ENCODE measurements at places on chromosomes 1 and 21.

GRCh38 chr21:45339421-45340402 is 52.0 kb upstream of the POFUT2 start:
- no peak for DNase-seq

GRCh38 chr1:192561301-192561700 is 14.3 kb upstream of the RGS1 start:
- DNase-seq = no peak

- no peak for DNase-seq
These were observed 9.9 kb upstream of the LRRC39 start for GRCh38 chr1:100187912-100188311.

DNA sequence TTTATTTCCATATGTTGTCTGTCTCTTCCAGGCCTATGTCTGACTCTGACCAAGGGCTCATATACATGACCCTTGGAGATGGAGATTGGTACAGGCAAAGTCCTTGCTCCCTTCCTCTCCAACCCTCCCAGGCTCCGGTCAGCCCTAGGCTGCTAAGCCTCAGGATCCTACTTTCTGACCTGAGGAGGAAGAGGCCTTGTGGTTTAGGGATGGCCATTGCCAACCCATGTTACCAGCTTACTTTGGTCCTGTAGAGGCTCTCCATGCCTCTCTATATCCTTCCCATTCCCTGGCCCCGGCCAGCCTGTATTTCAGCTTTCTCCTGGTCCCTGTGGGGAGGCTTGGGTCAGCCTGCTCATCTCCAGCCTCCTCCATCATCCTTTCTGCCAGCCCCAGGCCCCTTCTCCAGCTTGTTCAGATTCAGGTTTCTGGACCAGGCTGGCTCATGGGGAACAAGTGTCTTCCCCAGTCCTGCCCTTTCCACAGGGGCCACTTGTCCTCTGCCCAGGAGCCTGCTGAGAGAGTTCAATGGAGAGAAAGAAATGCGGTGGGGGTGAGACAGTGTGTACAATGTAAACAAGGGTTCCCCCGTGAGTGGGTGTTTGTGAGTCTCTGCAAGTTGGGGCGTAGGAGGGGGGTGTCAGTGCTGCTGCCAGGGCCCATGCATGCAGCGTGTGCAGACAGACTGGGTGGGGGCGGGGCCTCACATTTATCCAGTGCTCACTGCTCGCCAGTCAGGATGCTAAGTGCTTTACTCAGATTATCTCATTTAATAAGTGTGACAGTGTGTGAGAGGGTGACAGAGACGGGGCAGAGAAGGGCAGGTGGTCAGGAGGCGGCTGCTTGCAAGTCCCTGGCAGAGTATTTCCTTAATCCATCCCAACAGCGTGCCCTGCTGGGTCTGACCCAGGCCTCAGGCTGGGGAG is 31.3 kb upstream of the FOXO6 start:
- DNase-seq = no peak

- peak; percentile 20 for DNase-seq
These were observed 1.5 kb downstream of the KCNA3 start for GRCh38 chr1:110673197-110673701.

DNA sequence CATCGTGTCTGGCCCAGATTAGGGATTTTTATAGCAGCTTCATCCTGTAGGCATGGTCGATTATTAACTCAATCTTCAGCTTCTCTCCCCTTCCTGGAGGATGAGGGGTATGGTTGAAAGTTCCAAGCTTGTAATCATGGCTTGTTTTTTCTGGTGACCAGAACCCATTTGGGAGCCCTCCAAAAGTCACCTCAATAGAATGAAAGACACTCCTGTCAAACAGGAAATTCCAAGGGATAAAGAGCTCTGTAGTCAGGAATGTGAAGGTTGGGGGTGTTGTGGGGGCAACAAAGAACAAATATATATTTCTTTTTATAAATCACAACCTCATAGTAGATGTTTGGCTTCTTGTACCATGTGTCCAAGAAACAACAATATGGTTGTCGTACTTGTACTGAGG is 212.7 kb upstream of the ESRRG start:
- no peak for DNase-seq

DNA sequence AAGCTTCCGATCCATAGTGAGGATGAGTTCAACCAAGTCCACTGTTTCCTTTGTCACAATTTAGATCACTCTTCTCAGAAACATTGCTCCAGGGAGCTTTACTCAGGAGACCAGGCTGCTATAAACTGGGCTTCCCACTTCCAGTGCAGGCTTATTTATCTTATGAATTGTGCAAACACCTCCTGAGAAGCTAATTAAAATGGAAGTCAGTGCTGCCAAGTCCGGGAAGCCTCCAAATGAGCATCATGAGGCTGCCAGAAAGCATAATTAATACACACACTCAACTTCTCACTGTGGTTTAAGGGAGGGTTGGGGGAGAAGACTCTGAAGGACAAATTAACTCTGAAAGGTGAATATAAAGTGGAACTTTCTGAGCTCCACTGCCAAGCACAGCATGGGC is 145.0 kb upstream of the SGIP1 start:
- no peak for DNase-seq

- no peak for DNase-seq
These were observed 26.6 kb downstream of the DIPK1A start for GRCh38 chr1:92934395-92935378.

GRCh38 chr1:89844860-89845259 is 24.0 kb downstream of the LRRC8D start:
- DNase-seq = no peak

- DNase-seq = no peak
These were observed 6.2 kb downstream of the RCC2 start for GRCh38 chr1:17433261-17433660.

DNA sequence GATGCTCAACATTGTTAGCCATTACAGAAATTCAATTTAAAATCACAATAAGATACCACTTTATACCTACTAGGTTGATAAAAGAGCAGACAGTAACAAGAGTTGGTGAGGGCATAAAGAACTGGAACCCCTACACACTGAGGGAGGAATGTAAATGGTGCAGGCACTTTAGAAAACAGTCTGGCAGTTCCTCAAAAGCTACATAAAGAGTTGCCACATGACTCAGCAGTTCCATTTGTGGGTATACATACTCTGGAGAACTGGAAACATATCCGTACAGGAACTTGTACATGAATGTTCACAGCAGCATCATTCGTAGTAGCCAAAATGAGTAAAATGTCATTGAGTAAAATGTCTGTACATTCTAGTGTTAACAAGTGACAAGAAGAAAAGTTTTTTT is 17.0 kb downstream of the NSL1 start:
- no peak for DNase-seq

- DNase-seq = peak; percentile 23
These were observed 29.0 kb upstream of the ABCG1 start for GRCh38 chr21:42189860-42190485.

DNA sequence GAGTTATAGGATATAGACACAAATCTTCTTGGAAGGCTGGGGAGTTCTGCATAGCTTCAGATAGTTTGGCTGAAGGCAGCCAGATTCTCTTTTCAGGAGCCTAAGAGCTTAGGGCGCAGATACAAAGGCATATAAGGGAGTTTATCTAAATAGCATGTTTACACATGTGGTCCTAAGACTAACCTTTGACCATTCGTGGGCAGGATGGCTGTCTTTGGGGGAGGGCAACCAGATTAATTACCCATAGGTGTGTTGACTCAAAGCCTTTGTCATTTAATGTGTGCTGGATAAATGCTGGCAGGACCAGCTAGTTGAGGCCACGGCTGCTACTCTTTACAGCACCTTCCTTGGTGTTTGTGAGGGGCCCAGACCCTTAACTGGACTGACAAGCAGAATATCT is 71.8 kb downstream of the IER5 start:
- no peak for DNase-seq

GRCh38 chr1:3817821-3818597 is 21.7 kb upstream of the LRRC47 start:
- no peak for DNase-seq

- DNase-seq = no peak
These were observed 91.8 kb upstream of the SERBP1 start for GRCh38 chr1:67522001-67522441.

- no peak for DNase-seq
These were observed 25.2 kb downstream of the RC3H1 start for GRCh38 chr1:173996995-173997394.

DNA sequence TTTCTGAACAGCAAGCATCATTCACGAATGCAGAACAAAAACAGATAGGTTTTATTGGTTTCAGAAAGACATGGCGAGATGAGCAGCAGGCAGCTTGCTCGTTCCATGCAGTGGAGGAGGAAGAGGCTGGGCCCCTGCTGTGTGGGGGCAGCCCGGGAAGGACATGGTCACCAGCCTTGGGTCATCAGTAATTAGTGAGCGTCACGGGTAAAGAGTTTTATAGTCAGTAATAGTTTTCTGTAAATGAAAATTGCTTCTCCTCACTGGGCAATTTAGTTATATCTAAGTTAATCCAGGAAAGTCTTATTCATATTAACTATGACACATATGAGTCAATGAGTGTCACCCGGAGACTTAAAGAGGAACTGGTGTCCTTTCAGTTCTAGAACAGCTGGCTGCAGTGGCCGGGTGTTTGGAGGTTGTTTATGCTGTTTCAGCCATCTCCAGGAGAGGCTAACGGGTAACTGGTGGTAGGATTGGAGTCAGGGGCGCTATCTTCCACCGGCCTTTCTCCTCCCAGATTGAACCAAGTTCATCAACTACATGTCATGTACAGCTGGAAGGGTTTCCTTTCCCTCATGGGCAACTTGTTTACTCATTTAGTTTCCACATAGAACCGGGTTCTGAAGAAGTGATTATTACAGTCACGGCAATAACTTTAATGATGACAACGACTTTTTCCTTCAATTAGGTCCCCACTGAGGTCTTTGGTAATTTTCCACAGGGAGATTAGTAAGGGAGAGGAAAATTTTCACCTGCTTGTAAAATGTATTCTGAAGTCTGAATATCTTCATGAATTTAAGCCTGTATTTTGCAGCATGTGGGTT is 34.6 kb upstream of the SLC45A1 start:
- peak; percentile 29 for DNase-seq

- DNase-seq = no peak
These were observed 9.8 kb upstream of the PHTF1 start for GRCh38 chr1:113768916-113769600.

GRCh38 chr1:15352128-15352957 is 57.3 kb upstream of the EFHD2 start:
- DNase-seq = peak; percentile 41

- no peak for DNase-seq
These were observed 228.1 kb downstream of the TPR start for GRCh38 chr1:186146974-186147373.

DNA sequence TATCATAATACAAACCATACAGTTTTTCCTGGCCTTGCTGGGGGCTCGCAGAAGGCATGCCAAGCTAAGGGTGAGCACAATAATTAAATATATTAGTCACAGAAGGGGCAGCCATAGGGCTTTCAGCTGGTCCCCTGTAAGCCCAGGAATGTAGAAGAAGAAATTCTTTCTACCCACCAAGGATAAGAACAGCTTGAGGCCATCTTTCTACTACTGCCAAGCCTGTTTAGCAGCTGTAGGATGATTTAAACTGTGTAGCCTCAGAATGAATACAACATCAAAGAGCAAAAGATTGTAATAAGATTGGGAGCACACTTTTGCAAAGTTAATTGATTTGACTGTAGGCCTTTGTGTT is 171.5 kb downstream of the LRRC7 start:
- DNase-seq = no peak

DNA sequence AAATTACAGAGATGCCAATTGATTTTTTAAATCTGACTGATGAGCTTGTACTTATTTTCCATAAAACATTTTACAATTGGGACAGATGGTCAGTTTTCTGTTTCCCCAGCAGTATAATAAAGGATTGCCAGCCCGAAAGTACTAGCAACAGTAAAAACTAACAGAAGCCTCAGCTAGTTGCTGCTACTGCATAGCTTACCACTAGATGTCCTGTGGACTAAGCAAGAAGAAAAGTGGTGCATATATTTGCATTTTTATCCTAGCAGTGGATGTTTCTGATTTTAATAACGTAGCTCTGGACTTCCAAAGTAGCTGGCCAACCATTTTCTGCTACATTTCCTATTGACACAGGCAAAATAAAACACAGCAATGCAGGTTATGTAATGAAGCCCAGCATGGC is 241.5 kb downstream of the BARHL2 start:
- no peak for DNase-seq

GRCh38 chr1:89588480-89588879 is 44.4 kb upstream of the LRRC8C start:
- DNase-seq = no peak

GRCh38 chr1:193241132-193241827 is 54.9 kb upstream of the B3GALT2 start:
- no peak for DNase-seq

DNA sequence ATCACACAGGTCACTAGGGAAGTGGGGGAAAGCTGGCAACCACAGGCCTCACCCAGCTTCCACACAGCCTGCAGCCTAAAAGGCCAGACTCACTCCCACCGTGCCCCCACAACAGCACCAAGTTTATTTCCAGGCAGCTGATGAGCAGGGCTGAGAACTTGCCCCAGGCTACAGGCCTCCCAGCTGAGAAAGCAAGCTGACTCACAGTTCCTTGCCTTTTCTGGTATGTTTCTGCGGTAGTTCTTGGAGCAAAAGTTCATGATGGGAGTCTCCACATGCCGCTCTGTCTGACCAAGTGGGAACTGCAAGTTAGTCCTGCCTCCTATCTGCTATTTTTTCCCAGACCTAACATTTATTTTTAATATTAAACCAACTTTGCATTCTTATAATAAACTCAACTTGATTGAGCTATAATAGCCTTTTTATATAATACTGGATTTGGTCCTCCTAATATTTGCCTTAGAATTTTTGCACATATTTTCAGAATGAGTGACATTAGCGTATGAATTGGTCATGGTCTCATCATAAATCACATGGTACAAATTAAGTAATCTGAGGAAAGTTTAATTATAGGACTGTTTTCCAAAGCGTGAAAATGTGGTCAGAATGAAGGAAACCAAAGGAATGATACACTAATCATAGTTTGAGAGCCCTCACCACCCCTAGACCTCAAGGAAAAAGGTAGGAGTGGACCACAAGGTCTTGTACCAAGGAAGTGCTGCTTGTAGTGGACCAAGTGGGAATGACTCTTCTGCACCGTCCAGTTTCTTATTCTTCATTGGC is 30.7 kb downstream of the RPAP2 start:
- DNase-seq = no peak

DNA sequence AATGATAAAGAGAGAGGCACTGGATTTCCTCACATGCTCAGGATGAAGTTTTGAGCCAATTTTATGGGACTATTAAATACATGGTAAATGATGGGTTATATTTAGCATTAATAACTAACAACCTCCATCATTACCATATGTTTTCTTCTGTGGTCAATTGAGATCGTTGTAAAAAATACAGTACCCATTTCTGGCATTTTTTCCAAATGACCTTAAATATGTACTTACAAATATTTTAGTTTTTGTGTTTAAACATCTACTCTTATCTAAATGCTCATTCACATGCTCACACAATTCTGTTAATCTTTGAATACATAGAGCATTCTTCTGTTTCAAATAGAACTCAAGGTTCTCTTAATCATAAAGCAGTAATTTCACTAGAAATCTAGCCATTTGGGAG is 330.0 kb upstream of the BRINP3 start:
- no peak for DNase-seq

- no peak for DNase-seq
These were observed 949.7 kb downstream of the AMY1C start for GRCh38 chr1:104699433-104699832.

- DNase-seq = no peak
These were observed 11.6 kb downstream of the PDE9A start for GRCh38 chr21:42665026-42665425.
